ENCODE measurements at places on chromosomes 2 and 18.
A peak's percentile ranks its signal among the peaks of the same experiment; 100 is the strongest.

DNA sequence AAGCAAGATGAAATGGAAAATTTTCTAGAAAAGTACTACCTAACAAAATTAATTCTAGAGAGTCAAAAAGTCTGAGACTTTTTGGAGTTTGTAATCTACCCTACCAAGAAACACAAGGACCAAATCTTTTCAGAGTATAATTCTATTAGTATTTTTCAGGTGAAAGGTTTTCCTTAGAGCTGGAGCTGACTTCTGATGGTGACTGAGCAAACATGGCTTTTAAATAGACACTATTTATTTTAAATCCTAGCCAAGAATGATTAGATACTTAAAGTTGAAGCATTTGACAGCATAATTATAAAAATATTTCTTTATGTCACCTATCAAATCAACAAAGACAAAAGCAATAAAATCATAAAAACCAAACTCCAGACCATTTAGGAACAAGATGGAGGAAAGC is 26.6 kb downstream of the ZC3H6 start:
- H3K27me3 ChIP-seq, result no peaks in the 10 kb centered on the region
- no peak for DNase-seq
- no peak overlapping the region for H3K4me3 ChIP-seq
- H3K27ac ChIP-seq, result no peak overlapping the region

- DNase-seq, result no peak
- H3K27ac ChIP-seq, result peak overlapping the region; percentile 79
- no peaks in the 10 kb centered on the region for H3K36me3 ChIP-seq
- H3K4me3 ChIP-seq, result peak overlapping the region; percentile 38
- peaks cover 7% of the 10 kb centered on the region for H3K4me1 ChIP-seq
Observed at GRCh38 chr2:73896362-73897239, 3.8 kb downstream of the ACTG2 start.

GRCh38 chr2:59044736-59045135 is 803.6 kb upstream of the FANCL start:
- no peaks in the 10 kb centered on the region for H3K27me3 ChIP-seq
- no peaks in the 10 kb centered on the region for H3K4me1 ChIP-seq
- no peaks in the 10 kb centered on the region for H3K36me3 ChIP-seq
- no peak overlapping the region for H3K4me3 ChIP-seq

GRCh38 chr2:190990132-190990531 is 23.8 kb downstream of the STAT1 start:
- H3K4me3 ChIP-seq, result no peak overlapping the region
- H3K4me1 ChIP-seq, result no peaks in the 10 kb centered on the region
- no peaks in the 10 kb centered on the region for H3K27me3 ChIP-seq
- peaks cover 75% of the 10 kb centered on the region for H3K36me3 ChIP-seq
- H3K27ac ChIP-seq, result no peak overlapping the region
- no peak for DNase-seq

DNA sequence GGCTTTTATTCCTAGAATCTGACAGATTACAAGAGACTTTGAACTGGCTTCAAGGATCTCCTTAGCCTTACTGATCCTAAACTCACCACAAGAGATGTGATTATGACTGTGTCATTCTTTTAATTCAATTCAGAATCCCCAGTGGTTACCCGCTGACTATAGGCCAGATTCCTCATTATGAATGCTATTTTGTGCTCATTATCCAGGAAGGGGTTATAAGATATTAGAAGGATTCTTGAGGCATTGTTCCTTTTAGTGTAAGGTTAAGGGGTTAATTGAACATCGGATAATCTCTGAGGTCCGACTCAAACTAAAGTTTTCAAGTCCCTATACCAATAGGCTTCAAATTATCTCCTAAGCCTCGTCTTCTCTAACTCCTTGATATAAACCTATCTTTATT is 39.4 kb upstream of the TDRD15 start:
- no peaks in the 10 kb centered on the region for H3K27me3 ChIP-seq
- DNase-seq, result no peak
- no peaks in the 10 kb centered on the region for H3K36me3 ChIP-seq
- no peak overlapping the region for H3K27ac ChIP-seq
- no peak overlapping the region for H3K4me3 ChIP-seq

GRCh38 chr18:76932026-76932819 is 109.9 kb downstream of the ZNF236 start:
- no peak overlapping the region for H3K4me3 ChIP-seq
- H3K4me1 ChIP-seq, result no peaks in the 10 kb centered on the region
- no peaks in the 10 kb centered on the region for H3K36me3 ChIP-seq

- peak; percentile 25 for DNase-seq
- H3K4me1 ChIP-seq, result peaks cover 9% of the 10 kb centered on the region
- H3K36me3 ChIP-seq, result no peaks in the 10 kb centered on the region
- no peak overlapping the region for H3K27ac ChIP-seq
- peaks cover 9% of the 10 kb centered on the region for H3K27me3 ChIP-seq
Observed at GRCh38 chr2:104861351-104862057, 7.6 kb downstream of the POU3F3 start.

- H3K27me3 ChIP-seq, result no peaks in the 10 kb centered on the region
- no peak for DNase-seq
- peaks cover 10% of the 10 kb centered on the region for H3K4me1 ChIP-seq
- no peak overlapping the region for H3K27ac ChIP-seq
- H3K4me3 ChIP-seq, result no peak overlapping the region
Observed at GRCh38 chr18:12943215-12943614, 4.6 kb upstream of the SEH1L start.

GRCh38 chr2:170408461-170409163 is 230.7 kb downstream of the MYO3B start:
- no peaks in the 10 kb centered on the region for H3K27me3 ChIP-seq
- H3K27ac ChIP-seq, result no peak overlapping the region
- no peaks in the 10 kb centered on the region for H3K36me3 ChIP-seq
- DNase-seq, result no peak

- no peaks in the 10 kb centered on the region for H3K36me3 ChIP-seq
- peak overlapping the region; percentile 84 for H3K4me3 ChIP-seq
- H3K27ac ChIP-seq, result peak overlapping the region; percentile 67
Observed at GRCh38 chr2:230865766-230866755, 1.3 kb downstream of the ITM2C start.

DNA sequence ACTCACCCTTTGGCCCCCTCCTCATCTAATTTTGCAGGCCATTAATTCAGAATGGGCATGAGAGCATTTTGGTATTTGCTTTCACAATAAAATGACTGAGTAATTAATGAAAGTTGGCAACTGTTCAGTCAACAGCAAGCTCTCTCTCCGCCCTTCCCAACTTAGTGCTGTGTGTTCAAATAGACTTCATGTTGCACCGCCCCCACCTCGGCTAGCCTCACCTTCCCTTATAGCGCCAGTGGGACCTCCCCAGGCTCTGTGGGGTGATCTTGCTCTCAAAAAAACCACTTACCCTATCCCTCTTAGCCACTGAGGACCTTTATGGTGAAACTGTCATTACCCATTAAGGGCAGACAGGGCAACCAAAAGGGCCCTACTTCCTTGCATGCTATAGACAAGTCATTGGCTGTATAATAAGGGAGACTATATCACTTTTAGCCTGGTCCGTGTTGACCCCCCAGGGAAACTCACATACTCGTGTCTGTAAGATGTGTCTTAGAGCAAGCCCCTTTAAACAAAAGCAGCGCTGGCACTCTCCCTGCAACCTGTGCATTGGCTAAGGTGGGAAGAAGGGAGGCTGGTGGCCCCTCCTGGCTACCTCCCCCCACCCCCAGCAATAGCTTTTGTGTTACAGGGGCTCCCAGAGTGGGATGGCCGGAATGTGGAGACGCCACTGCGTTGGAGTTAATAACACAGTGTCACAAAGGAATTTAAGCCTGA is 15.2 kb downstream of the EN1 start:
- DNase-seq, result no peak
- no peak overlapping the region for H3K27ac ChIP-seq
- H3K4me3 ChIP-seq, result no peak overlapping the region
- H3K4me1 ChIP-seq, result peaks cover 18% of the 10 kb centered on the region

- H3K4me1 ChIP-seq, result peaks cover 18% of the 10 kb centered on the region
- no peak overlapping the region for H3K27ac ChIP-seq
- DNase-seq, result no peak
- no peaks in the 10 kb centered on the region for H3K27me3 ChIP-seq
- H3K36me3 ChIP-seq, result peaks cover 2% of the 10 kb centered on the region
- H3K4me3 ChIP-seq, result no peak overlapping the region
Observed at GRCh38 chr2:273333-273732, 8.6 kb downstream of the ACP1 start.

GRCh38 chr2:192544371-192544955 is 349.7 kb upstream of the TMEFF2 start:
- no peak overlapping the region for H3K4me3 ChIP-seq
- H3K27ac ChIP-seq, result no peak overlapping the region
- H3K36me3 ChIP-seq, result no peaks in the 10 kb centered on the region
- no peaks in the 10 kb centered on the region for H3K4me1 ChIP-seq
- no peaks in the 10 kb centered on the region for H3K27me3 ChIP-seq

- DNase-seq, result no peak
- no peak overlapping the region for H3K27ac ChIP-seq
- no peaks in the 10 kb centered on the region for H3K27me3 ChIP-seq
- no peaks in the 10 kb centered on the region for H3K36me3 ChIP-seq
- H3K4me1 ChIP-seq, result no peaks in the 10 kb centered on the region
Observed at GRCh38 chr2:211070547-211070946, 514.1 kb downstream of the CPS1 start.

- no peak overlapping the region for H3K27ac ChIP-seq
- no peak for DNase-seq
- H3K4me3 ChIP-seq, result no peak overlapping the region
Observed at GRCh38 chr18:48711651-48712486, 173.0 kb downstream of the CTIF start.

- H3K4me3 ChIP-seq, result no peak overlapping the region
- peak overlapping the region; percentile 50 for H3K27ac ChIP-seq
- peaks cover 14% of the 10 kb centered on the region for H3K4me1 ChIP-seq
- no peaks in the 10 kb centered on the region for H3K36me3 ChIP-seq
- DNase-seq, result no peak
Observed at GRCh38 chr18:74368901-74369705, 53.5 kb downstream of the C18orf63 start.

DNA sequence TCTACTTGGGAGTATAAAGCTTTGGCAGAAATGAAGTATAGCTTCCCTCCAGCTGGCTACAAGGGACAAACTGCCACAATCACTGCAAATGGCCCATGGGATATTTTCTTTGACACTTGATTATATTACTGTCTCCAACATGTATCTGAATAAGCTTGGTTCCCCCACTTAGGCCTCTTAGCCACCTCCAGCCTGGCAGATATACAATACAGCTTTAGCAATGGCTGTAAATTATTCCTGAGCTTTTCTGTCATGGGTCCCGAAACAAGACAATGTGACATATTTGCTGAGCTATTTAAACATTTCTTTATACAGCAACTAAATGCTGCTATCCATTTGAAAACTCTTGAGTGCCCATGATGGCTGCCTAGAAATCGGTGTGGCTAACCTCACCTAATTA is 406.2 kb downstream of the SUCLG1 start:
- no peak overlapping the region for H3K4me3 ChIP-seq
- no peaks in the 10 kb centered on the region for H3K27me3 ChIP-seq
- H3K36me3 ChIP-seq, result no peaks in the 10 kb centered on the region
- no peak overlapping the region for H3K27ac ChIP-seq
- DNase-seq, result no peak

- DNase-seq, result no peak
- H3K27me3 ChIP-seq, result no peaks in the 10 kb centered on the region
- H3K36me3 ChIP-seq, result no peaks in the 10 kb centered on the region
- peaks cover 47% of the 10 kb centered on the region for H3K4me1 ChIP-seq
- H3K4me3 ChIP-seq, result no peak overlapping the region
- no peak overlapping the region for H3K27ac ChIP-seq
Observed at GRCh38 chr2:55916473-55917049, 7.0 kb downstream of the EFEMP1 start.

DNA sequence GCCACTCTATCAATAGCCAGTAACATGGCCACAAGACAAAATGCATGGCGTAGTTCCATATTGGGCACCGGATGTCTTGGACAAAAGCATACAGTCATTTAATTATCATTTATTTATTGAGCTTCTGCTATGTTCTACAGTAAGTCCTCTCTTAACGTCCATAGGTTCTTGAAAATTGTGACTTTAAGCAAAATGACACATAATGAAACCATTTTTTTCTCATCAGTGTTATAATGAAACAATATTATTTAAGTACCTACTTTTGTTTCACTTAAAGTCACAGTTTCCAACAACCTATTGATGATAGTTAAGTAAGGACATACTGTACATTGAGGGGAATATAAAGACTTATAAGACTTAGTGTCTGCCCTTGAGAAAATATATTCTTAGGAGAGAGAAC is 84.9 kb downstream of the XRCC5 start:
- no peak overlapping the region for H3K4me3 ChIP-seq
- H3K4me1 ChIP-seq, result peaks cover 7% of the 10 kb centered on the region
- no peak for DNase-seq
- H3K36me3 ChIP-seq, result peaks cover 60% of the 10 kb centered on the region
- H3K27ac ChIP-seq, result no peak overlapping the region
- no peaks in the 10 kb centered on the region for H3K27me3 ChIP-seq

GRCh38 chr2:40090044-40090443 is 311.0 kb upstream of the THUMPD2 start:
- H3K27ac ChIP-seq, result no peak overlapping the region
- no peaks in the 10 kb centered on the region for H3K27me3 ChIP-seq
- no peak for DNase-seq
- no peaks in the 10 kb centered on the region for H3K36me3 ChIP-seq

- H3K4me1 ChIP-seq, result no peaks in the 10 kb centered on the region
- DNase-seq, result no peak
Observed at GRCh38 chr2:118607641-118608040, 239.8 kb downstream of the EN1 start.

DNA sequence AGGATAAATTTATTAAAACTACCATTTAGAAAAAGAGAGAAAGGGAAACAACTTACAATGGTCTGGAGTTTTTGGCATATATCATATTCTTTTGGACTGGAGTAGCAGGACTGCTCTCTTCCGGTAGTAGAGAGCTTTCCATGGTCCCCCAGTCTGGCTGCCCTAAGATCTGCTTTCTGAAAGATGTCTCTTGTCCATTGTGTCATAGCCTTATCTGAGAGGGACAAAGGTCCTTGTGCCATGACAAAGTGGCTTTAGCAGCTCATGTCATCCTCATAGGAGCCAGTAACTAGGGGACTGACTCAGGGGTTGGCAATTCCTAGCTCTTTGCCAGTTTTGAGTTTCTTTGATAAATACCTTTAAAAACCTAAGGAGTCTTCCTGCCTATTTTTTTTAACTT is 505.5 kb upstream of the ZEB2 start:
- no peak for DNase-seq
- no peak overlapping the region for H3K4me3 ChIP-seq
- H3K27me3 ChIP-seq, result no peaks in the 10 kb centered on the region
- no peak overlapping the region for H3K27ac ChIP-seq
- H3K36me3 ChIP-seq, result no peaks in the 10 kb centered on the region
- H3K4me1 ChIP-seq, result no peaks in the 10 kb centered on the region

GRCh38 chr18:3983351-3983969 is 471.6 kb downstream of the DLGAP1 start:
- H3K27me3 ChIP-seq, result no peaks in the 10 kb centered on the region
- DNase-seq, result no peak
- no peak overlapping the region for H3K4me3 ChIP-seq

GRCh38 chr18:51193621-51194287 is 3.7 kb downstream of the MEX3C start:
- no peaks in the 10 kb centered on the region for H3K36me3 ChIP-seq
- DNase-seq, result no peak
- H3K27ac ChIP-seq, result peak overlapping the region; percentile 96
- peak overlapping the region; percentile 93 for H3K4me3 ChIP-seq

GRCh38 chr2:223003191-223003590 is 48.8 kb upstream of the KCNE4 start:
- H3K4me1 ChIP-seq, result no peaks in the 10 kb centered on the region
- DNase-seq, result peak; percentile 0
- H3K27me3 ChIP-seq, result no peaks in the 10 kb centered on the region
- no peaks in the 10 kb centered on the region for H3K36me3 ChIP-seq

All from vagina (tissue), 2 donors.